ENCODE measurements at places on chromosomes 1 and 21. TPM values are rescaled to one million over a fixed set of nuclear protein-coding genes. Genes with fewer than 3 reads are reported as not detected.

DNA sequence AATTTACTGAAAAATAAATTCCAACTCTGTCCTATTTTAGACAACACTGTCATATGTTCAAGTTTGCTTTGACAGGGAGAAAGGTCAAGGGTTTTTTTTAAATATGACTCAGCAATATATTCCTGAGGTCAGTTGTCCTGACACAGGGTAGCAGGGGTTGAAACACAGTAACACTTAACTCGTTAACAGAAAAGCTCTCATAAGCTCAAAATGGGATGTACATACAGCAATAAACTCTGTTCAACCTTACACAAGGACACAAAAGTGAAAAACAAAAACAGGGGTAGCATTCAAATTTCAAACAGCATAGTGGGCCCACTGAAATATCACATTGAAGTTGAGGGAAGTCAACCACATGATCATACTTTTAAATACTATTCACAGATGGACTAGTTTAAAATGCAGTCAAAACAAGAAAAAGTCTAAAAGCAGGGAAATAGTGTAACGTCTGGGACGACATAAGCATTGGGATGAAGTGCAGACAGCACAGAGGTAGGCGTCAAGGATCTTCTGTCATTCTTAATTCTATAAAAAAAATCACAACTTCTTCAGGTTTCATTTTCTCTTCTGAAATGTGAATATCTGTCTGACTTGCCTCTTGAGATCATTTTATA is 89.9 kb downstream of the SLC44A5 start:
- H3K27me3 ChIP-seq: no peaks in the 10 kb centered on the region
- no peaks in the 10 kb centered on the region for H3K4me1 ChIP-seq
- no peak overlapping the region for H3K4me3 ChIP-seq

GRCh38 chr1:229305392-229305791 is 34.5 kb downstream of the RAB4A start:
- H3K27me3 ChIP-seq: no peaks in the 10 kb centered on the region

- H3K4me1 ChIP-seq: no peaks in the 10 kb centered on the region
- no peaks in the 10 kb centered on the region for H3K36me3 ChIP-seq
- peaks cover 11% of the 10 kb centered on the region for H3K27me3 ChIP-seq
- DNase-seq: no peak
- no peak overlapping the region for H3K4me3 ChIP-seq
- H3K27ac ChIP-seq: no peak overlapping the region
Measured at GRCh38 chr1:21553116-21553926, 44.1 kb downstream of the ALPL start.

- H3K27ac ChIP-seq: no peak overlapping the region
- H3K4me1 ChIP-seq: no peaks in the 10 kb centered on the region
- no peaks in the 10 kb centered on the region for H3K36me3 ChIP-seq
- no peak for DNase-seq
Measured at GRCh38 chr1:70441392-70442035, 30.4 kb downstream of the CTH start.

DNA sequence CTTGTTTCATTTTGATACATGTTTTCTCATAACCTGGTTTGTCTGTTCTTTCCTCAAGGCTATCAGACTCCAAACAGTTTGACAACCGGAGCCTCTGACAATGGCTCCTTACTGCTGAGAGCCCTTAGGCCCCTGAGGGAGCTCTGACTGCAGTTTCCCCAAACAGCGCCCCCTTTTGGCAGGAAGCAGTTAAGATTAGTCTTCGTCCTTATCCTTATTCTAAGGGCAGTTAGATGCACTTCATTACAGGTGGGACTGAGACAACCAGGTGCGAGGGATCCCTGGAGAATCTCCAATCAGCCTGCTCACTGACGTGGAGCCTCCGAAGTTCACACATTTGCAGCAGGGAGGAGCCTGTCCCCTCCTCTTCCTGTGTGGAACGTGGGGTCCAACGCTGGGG is 393.1 kb downstream of the BRINP3 start:
- no peaks in the 10 kb centered on the region for H3K27me3 ChIP-seq
- no peak overlapping the region for H3K4me3 ChIP-seq
- H3K27ac ChIP-seq: no peak overlapping the region
- no peaks in the 10 kb centered on the region for H3K36me3 ChIP-seq
- no peak for DNase-seq
- H3K4me1 ChIP-seq: no peaks in the 10 kb centered on the region

GRCh38 chr1:183778045-183778444 is 26.9 kb upstream of the RGL1 start:
- no peak for DNase-seq
- H3K4me1 ChIP-seq: no peaks in the 10 kb centered on the region
- H3K27me3 ChIP-seq: no peaks in the 10 kb centered on the region
- H3K27ac ChIP-seq: no peak overlapping the region
- no peak overlapping the region for H3K4me3 ChIP-seq

DNA sequence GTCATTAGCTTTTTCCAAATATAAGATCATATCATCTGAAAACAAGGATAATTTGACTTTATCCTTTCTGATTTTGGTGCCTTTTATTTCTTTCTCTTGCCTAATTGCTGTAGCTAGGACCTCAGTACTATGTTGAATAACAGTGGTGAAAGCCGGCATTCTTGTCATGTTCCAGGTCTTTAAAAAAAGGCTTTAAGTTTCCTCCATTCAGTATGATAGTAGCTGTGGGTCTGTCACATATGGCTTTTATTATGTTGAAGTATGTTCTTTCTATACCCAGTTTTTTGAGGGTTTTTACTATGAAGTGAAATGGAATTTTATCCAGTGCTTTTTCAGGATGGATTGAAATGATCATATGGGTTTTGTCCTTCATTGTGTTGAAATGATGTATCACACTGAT is 115.8 kb downstream of the DUSP10 start:
- no peaks in the 10 kb centered on the region for H3K36me3 ChIP-seq
- H3K27me3 ChIP-seq: no peaks in the 10 kb centered on the region
- H3K4me3 ChIP-seq: no peak overlapping the region
- no peak overlapping the region for H3K27ac ChIP-seq
- no peak for DNase-seq

DNA sequence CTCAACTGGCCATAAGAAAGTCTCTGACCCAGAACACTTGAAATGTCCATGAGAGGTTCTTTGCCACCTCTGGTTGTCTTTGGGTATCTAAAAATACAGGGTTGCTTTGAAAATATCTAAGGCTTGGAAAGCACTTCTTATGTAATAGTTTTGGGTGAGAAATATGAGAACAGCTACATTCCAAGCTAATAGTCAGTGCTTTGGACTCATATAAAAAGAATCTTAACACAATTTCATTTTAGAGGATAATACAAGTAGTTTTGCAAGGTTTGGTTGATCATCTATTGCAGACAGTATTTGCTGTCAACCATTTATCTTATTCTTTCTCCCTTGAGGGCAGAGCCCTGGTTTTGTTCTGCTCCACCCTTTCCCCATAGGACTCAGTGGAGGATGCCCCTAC is 207.5 kb downstream of the KCNK2 start:
- H3K4me3 ChIP-seq: no peak overlapping the region
- no peak overlapping the region for H3K27ac ChIP-seq
- no peaks in the 10 kb centered on the region for H3K27me3 ChIP-seq

DNA sequence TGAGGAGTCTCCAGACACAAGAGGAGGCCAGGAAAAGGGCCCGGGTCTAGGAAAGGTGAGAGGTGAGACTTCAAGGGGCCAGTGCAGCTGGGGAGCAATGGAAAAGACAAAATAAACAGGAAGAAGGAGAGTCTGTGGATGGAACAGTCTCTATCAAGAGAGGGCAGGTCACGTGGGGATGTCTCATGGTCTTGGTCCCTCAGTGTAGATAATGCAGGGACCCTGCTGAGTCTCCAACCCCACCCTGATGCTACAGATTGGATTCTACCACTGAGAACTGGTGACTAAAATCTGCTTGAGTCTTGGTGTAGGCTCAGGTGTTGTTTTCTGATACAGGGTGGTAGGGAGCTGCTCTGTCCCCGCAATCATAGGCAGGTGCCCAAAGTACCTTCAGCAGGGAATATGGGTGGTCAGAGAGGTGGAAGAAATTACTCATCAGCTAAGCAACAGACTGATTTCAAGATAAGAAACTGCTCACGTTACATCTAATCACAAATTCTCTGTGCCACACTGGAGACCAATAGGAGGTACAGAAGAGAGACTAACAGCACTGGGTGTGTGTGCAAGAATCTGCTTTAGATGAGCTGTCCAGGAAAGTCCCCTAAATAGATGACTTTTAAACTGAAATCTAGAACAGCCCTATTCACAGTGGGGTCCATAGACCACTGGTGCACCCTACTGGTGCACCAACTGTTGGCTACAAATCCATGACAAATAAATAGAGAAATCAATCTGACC is 101.5 kb upstream of the TLR5 start:
- H3K27ac ChIP-seq: no peak overlapping the region
- H3K4me1 ChIP-seq: peaks cover 29% of the 10 kb centered on the region
- no peaks in the 10 kb centered on the region for H3K36me3 ChIP-seq
- no peaks in the 10 kb centered on the region for H3K27me3 ChIP-seq

DNA sequence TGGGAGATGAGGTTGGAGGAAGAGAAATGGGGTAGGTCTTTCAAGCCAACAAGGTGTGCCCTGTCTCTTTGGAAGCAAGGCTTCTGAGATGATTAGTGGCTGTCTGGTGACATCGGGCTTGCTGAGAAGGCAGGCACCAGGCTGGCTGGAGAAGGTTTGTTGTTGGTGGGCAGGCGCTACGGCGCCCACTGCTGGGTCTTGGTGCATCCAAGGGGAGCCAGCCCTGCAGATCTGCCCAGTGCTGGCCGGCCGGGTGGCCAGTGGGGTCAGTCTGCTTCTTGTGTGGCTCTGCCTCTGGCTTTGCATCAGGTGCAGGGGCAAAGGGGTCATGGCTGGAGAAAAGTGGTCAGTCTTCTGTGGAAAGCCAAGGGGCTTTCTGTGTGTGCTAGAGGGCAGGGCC is 126.2 kb downstream of the TLR5 start:
- no peaks in the 10 kb centered on the region for H3K36me3 ChIP-seq
- H3K27me3 ChIP-seq: no peaks in the 10 kb centered on the region
- DNase-seq: no peak
- no peaks in the 10 kb centered on the region for H3K4me1 ChIP-seq
- H3K4me3 ChIP-seq: no peak overlapping the region

DNA sequence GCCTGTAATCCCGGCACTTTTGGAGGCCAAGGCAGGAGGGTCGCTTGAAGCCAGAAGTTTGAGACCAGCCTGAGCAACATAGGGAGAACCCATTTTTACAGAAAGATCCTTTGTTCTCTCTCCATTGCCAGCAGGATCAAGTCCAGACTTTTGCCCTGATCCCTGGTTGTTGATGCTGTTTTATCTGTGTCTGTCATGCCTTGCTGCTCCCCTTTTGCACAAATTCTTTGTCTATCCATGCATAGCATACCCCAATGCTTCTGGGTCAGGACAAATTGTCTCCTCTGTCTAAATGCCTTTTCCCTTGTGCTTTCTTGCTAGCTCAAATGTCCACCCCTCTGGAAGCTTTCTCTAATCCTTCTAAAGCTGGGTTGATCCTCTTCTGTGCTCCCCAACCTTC is 25.3 kb upstream of the FAAH start:
- H3K27me3 ChIP-seq: no peaks in the 10 kb centered on the region
- no peak for DNase-seq
- H3K36me3 ChIP-seq: peaks cover 22% of the 10 kb centered on the region
- H3K4me1 ChIP-seq: no peaks in the 10 kb centered on the region

DNA sequence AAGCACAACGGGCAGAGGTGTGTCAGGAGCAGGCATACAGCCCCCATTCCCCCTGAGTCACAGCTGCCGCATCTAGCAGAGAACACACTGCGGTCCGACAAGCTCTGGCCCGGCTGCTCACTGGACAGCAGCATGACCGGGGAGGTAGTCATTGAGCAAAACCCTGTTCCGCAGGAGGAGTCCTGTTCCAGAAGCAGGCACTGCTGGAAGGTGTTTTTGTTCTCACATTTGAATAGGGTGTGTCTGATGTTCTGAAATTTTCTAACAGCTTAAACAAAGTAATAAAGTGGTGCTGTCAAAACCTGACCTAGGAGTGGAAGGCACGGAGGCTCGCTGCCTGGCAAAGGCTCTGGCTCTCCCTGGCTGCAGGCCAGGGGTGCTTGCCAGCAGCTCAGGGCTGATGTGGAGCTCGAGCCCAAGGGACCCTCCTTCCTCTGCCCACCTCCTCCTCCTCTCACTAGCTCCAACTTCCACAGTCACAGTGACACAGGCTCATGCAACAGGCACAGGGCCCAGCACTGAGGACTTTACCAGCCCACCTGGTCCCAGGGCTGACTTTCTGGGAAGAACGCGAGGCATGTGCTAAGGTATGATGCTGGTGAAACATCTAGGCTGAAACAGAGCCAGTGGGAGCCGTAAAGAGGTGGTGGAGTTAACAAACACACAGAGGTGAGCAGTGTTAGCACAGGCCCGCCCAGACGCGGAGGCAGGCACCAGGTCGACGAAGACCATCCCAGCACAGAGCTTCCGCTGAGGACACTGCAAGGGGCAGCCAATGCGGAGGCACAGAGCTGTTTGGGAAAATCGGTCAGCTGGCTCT is 118.6 kb upstream of the IFFO2 start:
- no peaks in the 10 kb centered on the region for H3K27me3 ChIP-seq
- peak overlapping the region; percentile 25 for H3K4me3 ChIP-seq
- H3K36me3 ChIP-seq: peaks cover 58% of the 10 kb centered on the region
- no peak for DNase-seq
- peaks cover 58% of the 10 kb centered on the region for H3K4me1 ChIP-seq

DNA sequence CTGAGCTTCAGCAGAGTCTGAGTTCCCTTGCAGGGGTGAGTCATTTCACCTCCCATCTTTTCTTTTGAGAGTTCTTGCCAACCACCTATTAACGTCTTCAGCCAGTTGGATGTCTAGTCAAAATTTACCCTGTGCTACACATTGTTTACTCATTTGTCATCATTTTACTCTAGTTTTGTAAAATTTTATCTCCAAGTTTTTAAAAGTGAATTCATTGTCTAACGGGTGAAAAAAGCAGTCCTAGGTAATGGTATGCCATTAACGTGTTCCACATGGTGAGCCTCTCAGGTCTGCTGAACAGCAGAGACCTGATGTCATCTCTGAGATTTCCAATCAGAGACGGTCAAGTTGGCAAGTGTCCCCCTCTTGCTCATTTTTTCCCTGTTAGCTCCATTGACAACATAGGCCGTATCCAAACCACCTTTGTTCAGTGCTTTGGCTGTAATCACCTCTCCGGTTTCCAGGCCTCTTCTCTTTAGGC is 85.4 kb downstream of the TBX15 start:
- no peak for DNase-seq
- no peaks in the 10 kb centered on the region for H3K36me3 ChIP-seq
- H3K27ac ChIP-seq: no peak overlapping the region
- no peaks in the 10 kb centered on the region for H3K4me1 ChIP-seq

DNA sequence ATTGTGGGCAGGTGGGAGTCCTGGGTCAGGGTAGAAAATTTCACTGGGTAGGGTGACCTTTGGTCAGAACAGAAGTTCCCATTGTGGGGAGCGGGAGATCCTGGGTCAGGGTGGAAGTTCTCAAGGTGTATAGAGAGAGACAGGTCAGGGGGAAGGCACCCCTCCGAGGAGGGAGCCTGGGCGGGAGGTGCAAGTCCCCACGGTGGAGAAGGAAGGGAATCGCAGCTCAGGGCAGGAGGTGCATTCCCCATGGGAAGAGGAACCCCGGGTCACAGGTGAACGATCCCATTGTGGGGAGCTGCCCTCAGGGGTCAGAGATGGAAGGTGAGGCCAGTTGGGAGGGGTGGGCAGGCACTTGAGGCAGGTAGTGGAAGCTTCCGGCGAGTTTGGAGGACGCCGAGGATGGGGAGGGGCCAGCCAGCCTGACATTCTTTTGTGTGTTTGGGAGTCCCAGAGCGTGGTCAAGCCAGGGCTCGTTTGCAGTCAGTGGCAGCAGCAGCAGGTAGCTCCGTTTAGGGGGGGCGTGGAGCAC is 637 bp downstream of the LYPLA2 start:
- peak overlapping the region; percentile 81 for H3K4me3 ChIP-seq
- H3K36me3 ChIP-seq: peaks cover 40% of the 10 kb centered on the region
- peak overlapping the region; percentile 85 for H3K27ac ChIP-seq
- H3K4me1 ChIP-seq: peaks cover 32% of the 10 kb centered on the region
- DNase-seq: no peak

SPTA1 gene
- total RNA-seq: not detected

HEYL gene
- total RNA-seq: not detected

CCDC181 gene
- total RNA-seq: not detected

MTARC1 gene
- total RNA-seq: not detected

BTBD8 gene
- total RNA-seq: 2.8 TPM

PLPPR5 gene
- total RNA-seq: not detected
